WERI-Rb-1 (cell line): ENCODE measurements at places on chromosomes 16 and 17.

DNA sequence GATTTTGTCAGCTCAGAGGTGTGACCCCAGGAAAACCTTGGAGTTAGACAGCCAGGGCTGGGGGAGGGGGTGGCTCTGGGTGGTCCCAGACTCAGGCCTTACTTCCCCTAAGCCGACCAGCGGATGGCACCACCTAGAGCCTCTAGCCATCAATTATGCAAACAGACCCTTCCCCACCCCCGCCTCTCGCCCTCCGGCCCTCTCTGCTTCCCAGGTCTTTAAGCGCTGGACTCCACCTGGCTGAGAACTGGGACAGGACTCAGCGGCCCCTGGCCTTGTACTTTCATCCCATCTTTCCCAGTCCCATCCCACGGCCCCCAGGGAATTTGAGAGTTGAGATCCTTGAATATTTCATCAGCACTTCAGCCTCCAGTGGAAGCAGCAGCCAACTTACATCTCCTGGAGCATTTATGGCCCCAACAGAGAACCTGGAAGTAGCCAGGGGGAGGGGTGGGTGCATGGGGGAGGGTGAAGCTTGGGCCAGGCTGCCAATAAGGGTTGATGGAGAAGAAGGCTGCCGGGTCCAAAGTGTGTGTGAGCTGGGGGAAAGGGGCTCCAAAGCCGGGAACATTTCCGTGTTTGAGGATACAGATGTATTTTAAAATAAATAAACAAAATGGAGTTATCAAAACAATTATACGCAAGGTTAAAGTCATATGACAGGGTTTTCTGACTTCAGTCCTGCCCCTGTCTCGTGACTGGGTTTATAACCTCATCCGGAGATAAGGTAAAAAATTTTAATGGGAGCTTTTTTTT, 7.5 kb upstream of the JUP start:
- no peak for DNase-seq

GRCh38 chr16:27238591-27238990, 30.0 kb downstream of the NSMCE1 start:
- DNase-seq, result no peak

DNA sequence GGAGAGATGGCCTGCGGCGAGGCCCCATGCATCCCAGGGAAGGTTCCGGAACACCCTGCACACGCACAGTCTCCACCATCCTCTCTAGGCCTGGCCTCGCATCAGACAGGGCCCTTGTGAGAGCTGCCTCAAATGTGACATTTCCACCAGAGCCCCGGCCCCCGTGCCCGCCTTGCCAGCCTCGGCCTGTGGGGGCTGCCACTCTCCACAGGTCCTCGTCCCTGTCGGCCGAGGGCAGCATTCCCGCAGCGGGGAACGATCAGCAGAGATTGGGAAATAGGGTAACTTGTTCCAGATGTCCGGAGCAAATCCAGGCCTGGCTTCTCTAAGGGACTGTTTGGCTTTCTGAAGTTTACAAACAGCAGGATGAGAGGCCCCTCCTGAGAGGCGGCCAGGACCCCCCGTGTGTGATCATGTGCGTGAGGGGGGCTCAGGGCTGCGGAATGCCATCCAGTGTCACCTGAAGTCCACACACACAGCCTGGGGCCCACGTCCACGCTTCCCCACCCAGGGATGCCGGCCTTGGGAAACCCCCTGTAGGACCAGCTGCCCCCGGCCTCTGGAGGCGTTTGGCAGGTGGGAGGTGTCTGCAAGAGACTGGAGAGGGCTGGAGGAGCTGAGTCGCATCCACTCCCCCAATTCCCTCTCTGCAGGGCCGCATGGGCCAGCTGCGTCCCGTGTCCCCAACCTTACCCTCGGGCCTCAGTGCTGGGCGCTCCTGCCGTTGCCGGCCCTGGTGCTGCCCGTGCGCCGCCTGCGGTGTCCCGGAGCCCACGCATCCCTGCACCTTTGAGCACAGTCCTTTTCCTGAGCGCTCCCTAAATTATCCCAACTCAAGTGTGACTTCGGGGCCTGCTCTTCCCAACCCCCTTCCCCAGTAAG, 70.4 kb downstream of the ZDHHC7 start:
- DNase-seq, result no peak

GRCh38 chr17:81043725-81044427, 8.9 kb downstream of the BAIAP2 start:
- DNase-seq, result no peak

- DNase-seq, result no peak
These were observed 65.1 kb upstream of the TNRC6C start for GRCh38 chr17:77893144-77894044.
